ENCODE measurements at places on chromosomes 11 and 22.

DNA sequence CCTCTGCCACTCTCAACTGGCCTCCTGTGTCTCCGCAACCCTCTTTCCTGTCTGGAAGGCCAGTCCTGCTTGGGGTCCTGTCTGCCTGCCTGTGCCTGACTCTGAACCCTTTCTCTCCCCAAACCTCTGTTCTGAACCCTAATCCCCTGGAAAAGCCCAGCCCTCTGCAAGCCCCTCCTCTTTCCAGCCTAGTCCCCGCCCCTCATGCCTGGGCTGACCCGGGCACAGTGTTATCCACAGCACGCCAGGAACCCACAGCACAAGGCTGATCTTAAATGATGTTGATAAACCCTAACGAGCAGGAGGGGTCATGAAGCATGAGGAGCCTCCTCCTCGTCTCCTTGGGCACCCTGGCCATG is at the start of gene IFITM10:
IFITM10 (minus strand) TSS at position 115 of the 359 bp plus-strand sequence. CDS start 153 bp downstream, outside the sequence.
- DNase-seq: no peak

DNA sequence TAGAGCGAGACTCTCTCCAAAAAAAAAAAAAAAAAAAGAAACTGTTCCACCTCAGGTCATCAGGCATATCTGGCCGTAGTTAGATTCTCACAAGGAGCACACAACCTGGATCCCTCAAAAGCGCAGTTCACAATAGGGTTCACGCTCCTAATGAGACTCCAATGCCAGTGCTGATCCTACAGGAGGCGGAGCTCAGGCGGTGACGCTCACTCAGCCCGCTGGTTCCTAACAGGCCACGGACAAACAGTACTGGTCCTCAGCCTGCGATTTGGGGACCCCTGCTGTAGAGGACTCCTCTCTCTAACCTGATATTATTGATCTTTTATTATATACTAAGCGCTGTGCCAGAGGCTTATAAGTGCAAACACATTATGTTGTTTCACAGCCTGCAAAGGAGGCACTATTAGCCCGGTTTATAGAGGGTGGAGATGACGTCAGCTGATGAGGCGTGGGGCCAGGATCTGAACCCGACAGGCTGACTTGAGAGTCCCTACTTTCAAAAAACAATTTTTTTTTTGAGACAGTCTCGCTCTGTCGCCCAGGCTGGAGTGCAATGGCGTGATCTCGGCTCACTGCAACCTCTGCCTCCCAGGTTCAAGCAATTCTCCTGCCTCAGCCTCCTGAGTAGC is 4.9 kb upstream of the MAFF start:
- DNase-seq: no peak

DNA sequence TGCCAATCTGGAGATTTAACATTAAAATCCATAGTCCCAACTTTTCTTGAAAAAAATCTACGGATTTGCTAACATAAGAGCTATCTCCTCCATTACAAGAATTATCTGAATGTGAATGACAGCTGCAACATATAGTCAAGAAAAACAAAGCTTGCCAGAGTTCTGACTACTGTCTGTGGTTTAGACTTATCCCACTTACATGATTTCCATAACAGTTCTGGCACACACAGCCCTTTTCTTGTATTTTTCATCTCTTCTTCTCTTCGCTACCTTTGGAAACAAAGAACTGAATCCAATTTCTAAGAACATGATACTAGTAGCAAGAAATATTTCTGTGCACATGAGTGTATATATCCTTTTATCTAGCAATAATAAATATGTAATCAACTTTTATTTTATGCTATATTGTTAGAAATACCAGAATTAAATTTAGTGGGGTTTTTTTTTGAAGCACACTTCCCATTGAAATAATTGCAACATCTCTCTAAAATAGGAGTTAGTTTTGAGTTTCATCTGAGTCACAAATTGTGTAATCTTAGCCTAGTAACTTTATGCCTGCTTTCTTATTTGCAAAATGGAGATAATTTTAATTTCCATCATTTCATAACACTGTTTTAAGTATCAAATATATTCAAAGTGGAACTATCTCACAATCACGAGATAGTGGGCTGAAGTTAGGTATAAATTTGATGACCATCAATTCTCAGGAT is 1217.6 kb downstream of the JRKL start:
- DNase-seq: no peak

GRCh38 chr11:11973866-11974265 is 34.6 kb downstream of the DKK3 start:
- no peak for DNase-seq

- DNase-seq: peak; percentile 18
Measured at GRCh38 chr11:727859-728748, 19.2 kb upstream of the TALDO1 start.

GRCh38 chr11:103619938-103620337 is 416.5 kb upstream of the DDI1 start:
- no peak for DNase-seq

DNA sequence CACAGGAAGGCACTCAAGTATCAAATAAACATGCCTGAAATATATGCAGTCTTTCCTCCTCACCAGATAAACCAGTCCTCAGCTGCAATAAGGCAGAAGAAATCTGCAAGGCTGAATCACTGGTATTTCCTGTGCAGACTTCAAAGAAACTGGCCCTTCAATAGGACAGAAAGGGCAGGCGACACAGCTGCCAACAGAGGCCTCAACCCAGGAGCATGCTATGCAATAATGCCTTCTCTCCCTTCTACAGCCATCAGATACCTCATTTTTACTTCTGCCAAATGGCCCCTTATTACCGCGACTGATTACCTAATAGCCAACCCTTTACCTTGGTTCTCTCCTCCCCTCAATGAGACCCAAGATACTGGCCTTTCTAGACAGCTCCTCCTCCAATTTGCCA is 8.0 kb downstream of the NUMA1 start:
- DNase-seq: no peak

DNA sequence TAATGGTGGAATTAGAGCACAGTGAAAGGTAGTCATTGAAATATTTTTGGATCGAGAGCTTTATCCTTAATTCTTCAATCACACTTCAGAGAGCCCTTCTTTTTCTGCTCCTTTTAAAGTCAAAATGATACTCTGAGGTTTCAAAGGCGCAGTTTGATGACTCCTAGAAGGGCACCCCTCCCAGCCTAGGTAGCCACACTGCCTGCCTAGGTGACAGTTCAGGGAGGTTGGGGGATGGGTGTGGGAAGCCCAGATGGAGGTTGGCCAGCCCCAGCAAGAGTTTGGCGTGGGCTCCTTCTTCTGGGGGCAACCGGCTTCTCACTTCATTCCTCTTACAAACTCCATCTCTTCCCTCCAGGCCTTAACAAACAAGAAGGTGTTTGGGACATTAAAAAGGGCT is 28.6 kb upstream of the PHF21A start:
- no peak for DNase-seq

GRCh38 chr11:122313581-122313980 is 197.6 kb upstream of the BLID start:
- no peak for DNase-seq

DNA sequence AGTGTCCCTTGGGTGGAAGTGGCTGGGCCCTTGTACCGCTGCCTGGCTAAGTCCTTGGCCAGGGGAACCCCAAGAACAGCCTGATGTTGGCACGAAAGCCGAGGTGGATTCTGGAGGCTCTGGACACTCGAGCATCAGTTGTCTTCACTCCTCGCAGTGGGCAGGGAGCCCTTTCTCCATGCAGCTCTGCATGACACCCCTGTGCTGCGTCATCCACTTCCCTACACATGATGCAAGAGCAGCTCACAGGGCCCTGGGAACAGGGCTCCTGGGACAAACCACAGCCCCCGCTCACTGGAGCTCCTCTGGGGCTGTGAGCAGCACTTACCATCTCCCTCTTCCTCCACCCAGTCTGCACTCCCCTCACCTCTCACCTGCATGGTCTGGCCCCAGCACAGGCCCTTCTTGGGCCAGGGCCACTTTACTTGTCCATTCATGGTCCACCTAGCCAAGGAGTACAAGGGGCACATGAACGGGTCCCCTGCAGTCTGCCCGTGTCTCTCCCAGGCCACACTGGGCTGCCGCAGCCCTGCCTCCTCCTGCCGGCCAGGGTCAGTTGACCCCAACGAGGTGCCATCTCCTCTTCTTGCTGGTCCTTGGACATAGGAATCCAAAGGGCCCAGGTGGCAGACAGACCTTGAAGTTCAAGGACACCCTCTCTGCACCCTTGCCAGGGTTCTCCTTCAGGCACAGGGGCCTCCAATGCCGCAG is 66.5 kb downstream of the IGF2 start:
- DNase-seq: no peak

DNA sequence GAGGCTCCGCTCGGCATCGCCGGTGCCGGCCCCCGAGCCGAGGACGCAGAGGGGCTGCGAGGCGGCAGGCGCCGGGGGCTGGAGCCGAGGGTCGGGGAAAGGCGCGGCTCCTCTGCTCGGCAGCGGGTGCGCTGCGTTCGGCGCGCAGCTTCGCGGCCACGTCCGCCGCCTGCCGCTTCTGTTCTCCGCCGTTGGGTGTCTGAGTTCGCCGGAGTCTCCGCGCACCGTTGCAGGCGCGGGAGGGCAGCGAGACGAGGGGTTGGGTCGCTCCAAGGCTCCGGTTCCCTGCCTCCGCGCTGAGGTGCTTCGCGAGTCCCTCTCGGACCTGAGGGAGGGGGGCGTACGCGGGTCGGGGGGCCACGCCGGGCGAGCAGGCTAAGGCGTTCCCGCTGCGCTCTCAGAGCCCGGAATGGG is 347 bp downstream of the MN1 start:
- no peak for DNase-seq

DNA sequence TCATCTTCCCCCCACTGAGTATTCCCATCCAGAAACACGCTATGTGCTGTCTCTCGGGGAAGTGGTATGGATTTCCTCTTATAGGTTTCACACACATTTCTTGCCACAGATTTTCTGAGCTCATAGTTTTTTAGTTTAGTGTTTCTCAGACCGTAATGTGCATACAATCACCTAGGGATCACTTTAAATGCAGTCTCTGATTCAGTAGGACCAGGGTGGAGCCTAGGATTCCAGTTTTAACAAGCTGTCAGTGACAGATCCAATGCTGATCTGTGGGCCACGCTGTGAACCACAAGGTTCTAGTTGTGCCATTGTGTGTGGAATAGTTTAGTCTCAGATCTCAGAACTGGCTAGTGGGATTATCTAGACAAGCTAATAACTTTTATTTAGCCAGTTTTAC is 23.7 kb upstream of the CXCR5 start:
- no peak for DNase-seq

- peak; percentile 3 for DNase-seq
Measured at GRCh38 chr11:28793282-28793738, 685.1 kb downstream of the METTL15 start.

DNA sequence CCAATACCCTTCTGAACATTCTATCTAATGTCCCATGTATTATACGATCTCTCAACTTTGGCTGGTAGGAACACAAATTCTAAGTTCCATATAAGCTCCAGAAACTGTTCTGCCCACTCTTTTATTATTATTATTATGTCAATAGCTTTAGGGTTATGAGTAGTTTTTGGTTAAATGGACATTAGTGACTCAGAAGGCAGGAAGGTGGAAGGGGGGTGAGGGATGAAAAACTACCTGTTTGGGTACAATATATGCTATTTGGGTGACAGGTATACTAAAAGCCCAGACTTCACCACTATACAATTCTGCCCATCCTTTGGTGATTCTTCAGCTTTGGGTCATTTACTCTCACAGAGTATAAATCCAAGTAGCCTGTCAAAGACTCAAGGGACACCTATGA is 22.5 kb upstream of the TRIM29 start:
- no peak for DNase-seq

DNA sequence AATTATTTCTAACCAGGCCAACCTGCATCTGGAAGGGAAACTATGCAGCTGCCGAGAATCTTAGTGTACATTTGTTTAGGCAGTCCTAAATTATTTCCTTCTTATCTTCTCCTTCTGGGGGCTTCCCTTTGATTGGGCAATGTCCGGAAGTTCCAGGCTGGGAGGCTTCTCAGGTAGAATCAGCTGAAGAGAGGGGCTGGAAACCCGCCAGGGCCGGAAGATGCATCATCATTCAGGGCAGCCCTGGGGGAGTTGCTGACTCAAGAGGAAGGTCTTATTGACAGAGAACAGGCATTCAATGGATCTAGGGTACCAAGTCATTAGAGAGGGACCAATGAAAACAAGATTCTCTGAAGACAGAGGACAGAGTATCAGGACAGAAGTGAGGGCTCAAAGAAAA is 150.7 kb downstream of the BLID start:
- DNase-seq: no peak

- DNase-seq: no peak
Measured at GRCh38 chr11:63855975-63856374, 17.1 kb downstream of the MARK2 start.

GRCh38 chr22:19629720-19630419 is 84.4 kb upstream of the SEPTIN5 start:
- peak; percentile 24 for DNase-seq

DNA sequence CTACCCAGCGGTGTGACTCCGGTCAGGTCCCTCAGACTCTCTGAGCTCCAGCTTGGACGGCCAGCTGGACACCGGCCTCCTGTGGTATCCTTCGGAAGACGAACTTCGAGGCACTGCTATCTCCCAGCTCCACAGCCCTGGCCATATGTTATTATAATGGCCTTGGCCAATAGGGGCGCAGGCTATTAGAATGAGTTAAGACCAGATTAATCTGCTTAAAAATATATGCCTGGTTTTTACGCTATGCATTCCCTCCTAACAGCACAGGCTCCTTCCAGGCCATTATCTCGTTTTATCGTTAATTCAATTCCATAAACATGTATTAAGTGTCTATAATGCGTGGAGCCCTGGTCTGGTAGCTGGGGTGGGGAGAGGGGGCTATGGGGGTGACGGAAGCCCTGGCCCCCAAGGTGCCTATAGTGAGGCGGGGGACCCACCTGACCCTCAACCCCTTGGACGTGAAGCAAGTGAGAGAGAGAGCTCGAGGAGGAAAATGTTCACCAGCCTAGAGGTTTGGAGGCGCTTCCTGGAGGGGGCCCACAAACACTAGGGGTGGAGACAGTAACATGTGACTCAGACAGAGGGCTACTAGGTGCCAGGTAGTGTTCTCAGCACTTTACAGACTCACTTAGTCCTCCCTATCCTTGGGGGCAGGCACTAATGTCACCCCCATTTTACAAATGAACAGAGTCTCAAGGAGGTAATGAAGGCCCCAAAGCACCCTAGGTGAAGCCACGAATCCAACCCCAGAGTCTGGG is 37.5 kb upstream of the TCF20 start:
- DNase-seq: no peak

- no peak for DNase-seq
Measured at GRCh38 chr11:70680781-70681281, 282.5 kb downstream of the CTTN start.

- no peak for DNase-seq
Measured at GRCh38 chr22:32644252-32645100, 157.0 kb upstream of the TIMP3 start.

- DNase-seq: no peak
Measured at GRCh38 chr11:103947546-103947919, 88.9 kb upstream of the DDI1 start.

All from NCI-H748 treated with DMSO at 0.1 percent for 48 hours (cell line).